ENCODE measurements at places on chromosomes 6 and 20.

GRCh38 chr20:46618316-46619100, 32.8 kb downstream of the SLC13A3 start:
- DNase-seq, result no peak

GRCh38 chr6:136061701-136062100, 188.4 kb downstream of the MTFR2 start:
- DNase-seq, result no peak

DNA sequence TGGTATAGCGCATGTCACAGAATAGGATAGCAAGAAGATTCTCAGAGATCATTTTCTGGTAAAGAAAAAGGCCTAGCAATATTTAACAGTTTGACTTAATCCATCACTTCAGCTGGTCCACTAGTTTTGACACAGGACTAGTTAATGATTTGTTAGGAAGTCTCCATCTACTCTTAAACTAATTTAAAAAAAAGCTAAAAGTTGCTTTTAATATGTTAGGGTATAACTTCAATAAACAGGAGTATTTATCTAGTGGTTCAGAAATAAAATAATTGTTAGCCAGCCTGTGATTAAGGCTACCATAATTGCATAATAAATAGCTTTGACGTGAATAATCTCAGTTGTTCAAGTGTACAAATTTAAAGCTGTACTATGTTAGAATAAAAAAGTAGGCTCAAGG, 195.6 kb downstream of the FUT9 start:
- DNase-seq, result no peak

DNA sequence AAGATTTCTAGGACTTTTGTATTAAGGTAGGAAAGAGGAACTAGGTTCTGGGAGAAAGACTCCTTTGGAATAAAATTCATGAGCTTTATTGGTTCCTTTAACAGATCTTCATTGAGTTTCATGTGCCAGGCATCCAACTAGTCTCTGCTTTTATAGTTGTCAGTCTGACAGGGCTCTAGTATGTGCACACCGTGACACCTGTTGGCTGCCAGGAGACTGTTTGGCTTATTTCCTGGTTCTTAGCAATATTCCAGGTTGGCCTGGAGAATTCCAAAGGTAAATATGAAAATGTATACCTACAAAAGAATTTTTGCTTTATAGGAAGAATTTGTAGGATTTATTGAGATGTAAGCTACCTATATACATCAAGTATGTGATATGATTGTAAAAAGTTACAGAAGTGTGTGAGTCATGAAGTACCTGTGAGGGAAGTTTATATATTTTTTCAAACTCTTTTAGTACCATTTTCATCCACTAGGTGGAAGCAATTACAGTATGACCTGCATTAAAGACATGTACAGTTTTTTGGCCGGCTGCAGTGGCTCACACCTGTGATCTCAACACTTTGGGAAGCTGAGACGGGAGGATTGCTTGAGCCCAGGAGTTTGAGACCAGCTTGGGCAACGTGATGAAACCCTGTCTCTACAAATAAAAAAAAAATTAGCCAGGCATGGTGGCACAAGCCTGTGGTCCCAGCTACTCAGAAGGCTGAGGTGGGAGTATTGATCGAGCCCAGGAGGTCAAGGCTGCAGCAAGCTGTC, 35.2 kb downstream of the NDUFAF5 start:
- DNase-seq, result no peak

DNA sequence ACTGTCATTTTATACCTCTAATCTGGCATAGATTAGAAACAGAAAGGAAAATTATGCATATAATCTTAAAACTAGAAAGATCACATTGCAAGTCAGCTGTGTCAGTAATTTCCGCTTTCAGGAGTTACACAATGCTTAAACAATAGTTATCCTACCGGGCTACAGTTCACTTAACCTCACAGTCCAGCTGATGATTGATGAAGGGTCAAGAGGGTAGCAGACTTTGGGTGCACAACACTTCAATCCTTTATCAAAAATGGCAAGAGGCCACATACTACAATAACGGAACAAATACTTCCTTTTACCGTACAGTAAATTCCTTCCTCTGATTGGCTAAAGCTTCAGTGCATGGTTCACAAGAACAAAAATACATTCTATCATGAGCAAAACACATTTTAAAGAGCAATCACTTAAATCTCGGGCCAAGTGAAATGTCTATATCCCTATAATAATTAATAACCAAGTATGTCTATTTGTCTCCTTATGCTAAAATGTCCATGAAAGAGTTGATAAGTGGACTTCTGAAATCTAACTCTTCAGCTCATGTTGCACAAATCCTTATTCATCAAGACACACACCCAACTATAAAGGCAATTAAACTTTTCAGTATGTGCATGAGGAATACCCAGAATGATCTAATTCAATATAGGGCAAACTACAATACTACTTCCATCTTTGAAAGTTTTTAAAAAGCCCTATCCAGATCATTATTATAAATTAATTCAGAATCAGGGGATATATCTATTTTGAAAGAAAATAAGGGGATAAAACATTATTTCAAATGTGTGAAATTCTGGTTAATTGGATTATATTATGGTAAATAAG, 76.8 kb downstream of the HIVEP2 start:
- no peak for DNase-seq

GRCh38 chr20:49794336-49795134, 18.1 kb upstream of the SLC9A8 start:
- no peak for DNase-seq

DNA sequence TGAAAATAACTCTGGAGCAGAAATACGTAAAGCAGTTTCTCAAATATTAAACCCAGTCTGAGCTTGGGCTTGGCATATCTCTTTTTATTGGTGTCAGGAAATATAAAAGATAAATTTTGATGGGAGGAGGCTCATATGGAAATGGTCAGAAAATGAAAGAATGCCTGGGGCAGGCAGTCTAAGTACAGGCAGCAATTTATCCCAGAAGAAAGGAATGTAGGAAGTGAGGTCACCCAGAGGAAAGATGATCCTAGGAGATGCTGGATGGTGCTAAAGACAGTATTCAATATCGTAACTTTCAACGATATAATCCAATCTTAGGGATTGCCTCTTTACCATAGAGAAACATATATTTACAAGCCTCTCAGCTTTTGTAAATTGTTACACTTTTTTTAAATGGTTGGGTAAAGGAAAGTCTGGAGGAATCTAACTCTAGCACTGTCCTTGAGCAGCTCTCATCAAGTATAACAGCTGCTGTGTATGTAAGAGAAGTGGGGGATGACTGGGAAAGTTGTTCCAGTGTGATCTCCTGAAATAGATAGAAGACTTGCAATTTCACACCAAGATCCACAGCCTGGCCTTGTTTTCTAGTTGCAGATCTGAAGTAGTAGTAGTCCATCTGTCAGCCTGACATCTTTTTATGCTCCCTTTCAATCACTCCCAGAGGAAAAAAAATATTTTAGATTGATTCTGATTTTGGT, 256.9 kb upstream of the SASH1 start:
- DNase-seq, result no peak

DNA sequence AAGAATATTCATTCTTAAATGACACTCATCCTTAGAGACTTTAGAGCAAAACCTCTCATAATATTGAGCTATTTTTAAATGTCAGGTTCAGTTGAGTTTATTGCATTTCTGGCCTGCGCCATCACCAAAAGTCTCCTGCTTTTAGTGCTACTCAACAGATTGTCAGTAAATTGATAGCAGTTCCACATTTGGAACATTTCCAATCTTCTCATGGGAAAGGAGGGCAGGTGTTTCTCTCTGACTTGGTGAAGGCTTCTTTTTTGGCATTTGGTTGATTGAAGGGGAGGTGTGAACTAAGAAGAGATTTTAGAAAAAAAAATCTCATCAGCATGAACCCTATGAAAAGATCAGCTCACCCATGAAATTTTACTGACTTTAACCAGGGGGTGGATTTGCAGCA, 125.9 kb upstream of the INSM1 start:
- DNase-seq, result no peak

DNA sequence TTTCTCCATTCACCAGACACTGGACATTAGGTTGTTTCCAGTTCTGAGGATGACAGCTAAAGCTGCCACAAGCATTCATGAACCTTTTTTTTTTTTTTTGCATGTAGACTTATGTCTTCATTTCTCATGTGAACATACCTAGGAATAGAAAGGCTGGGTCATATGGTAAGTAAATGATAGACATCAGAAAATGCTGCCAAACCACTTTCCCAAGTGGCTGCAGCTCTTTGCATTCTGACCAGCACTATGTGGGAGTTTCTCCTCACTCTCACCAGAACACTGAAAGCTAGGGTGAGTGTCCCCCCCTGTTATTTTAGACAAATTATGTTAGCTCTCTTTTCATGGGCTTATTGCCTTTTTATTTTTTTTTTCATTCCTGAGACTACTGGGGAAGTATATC, 197.5 kb downstream of the OTOR start:
- DNase-seq, result no peak

GRCh38 chr6:142380626-142381025, 78.8 kb downstream of the ADGRG6 start:
- no peak for DNase-seq

- DNase-seq, result no peak
These were observed 11.8 kb downstream of the DCBLD1 start for GRCh38 chr6:117494283-117494682.

DNA sequence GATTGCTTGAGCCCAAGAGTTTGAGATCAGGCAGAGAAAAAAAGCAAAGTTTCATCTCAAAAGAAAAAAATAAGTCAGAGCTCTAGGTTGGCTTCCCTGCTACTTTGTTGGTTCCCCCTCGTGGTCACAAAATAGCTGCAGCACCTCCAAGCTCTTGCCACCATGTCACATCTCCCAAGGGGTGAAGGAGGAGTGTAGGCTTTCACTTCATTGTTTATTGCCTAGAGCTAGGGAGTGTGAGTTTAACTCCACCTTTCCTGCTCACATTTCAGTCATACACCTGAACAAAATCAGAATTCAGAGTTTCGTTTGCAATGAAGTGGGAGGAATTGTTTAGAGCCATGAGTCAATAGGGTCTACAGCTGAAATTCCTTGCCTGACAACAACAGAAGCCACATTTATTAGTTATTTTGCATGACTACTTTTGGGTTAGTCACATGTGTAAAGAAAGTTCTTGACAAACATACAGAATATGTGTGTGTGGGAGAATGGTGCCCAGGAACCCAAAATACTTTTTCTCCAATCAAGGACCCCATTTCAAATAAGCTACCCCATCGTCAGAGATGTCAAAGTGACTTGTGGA, 56.2 kb upstream of the UFL1 start:
- DNase-seq, result no peak

DNA sequence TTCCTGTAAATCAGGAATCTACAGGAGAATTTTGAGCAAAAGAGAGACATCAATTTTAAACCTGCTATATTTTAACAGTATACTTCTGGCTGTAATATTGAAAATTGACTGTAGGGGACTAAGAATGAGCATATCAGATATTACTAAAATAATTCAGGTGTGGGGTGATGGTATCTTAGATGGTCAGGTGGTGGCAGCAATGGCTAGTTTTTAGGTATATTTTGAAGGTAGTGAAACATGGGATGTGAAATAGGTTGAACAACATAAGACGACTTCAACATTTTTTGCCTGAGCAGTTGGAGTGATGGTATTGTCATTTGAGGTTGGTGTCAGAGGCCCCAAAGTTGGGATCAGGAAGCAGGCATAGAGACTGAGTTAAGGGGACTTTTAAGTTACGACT, 32.1 kb downstream of the FAM83B start:
- DNase-seq, result no peak

GRCh38 chr6:63637865-63638445, 2.4 kb downstream of the PHF3 start:
- no peak for DNase-seq

DNA sequence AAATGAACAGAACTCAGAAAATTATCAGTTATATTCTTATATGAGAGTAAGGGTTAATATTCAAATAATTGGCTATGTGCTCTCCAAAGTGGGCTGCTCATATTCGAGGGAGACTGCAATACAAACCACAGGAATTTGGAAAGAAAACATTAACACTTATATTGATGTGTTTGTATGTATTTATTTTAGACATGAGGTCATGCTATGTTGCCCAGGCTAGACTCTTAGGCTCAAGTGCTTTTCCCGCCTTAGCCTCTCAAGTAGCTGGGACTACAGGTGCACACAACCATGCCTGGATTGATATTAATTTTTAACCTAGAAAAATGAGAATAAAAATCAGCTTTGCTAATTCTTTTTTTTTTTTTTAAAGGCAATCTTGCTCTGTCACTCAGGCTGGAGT, 35.0 kb downstream of the BTBD9 start:
- DNase-seq, result no peak

GRCh38 chr6:136034422-136034821, 182.9 kb downstream of the PDE7B start:
- no peak for DNase-seq

GRCh38 chr6:56691286-56691595, 48.6 kb upstream of the DST start:
- no peak for DNase-seq

DNA sequence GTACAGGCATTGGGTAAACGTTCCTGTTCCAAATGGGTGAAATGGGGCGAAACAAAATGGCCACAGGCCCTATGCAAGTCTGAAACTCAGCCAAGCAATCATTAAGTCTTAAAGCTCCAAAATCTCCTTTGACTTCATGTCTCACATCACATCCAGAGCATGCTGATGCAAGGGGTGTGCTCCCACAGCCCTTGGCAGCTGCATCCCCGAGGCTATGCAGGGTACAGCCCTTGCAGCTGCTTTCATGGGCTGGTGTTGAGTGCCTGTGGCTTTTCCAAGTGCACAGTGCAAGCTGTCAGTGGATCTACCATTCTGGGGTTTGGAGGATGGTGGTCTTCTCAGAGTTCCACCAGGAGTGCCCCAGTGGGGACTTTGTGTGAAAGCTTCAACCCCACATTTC, 270.0 kb upstream of the CDYL start:
- no peak for DNase-seq

GRCh38 chr6:89970072-89970471, 75.8 kb downstream of the GJA10 start:
- DNase-seq, result no peak

DNA sequence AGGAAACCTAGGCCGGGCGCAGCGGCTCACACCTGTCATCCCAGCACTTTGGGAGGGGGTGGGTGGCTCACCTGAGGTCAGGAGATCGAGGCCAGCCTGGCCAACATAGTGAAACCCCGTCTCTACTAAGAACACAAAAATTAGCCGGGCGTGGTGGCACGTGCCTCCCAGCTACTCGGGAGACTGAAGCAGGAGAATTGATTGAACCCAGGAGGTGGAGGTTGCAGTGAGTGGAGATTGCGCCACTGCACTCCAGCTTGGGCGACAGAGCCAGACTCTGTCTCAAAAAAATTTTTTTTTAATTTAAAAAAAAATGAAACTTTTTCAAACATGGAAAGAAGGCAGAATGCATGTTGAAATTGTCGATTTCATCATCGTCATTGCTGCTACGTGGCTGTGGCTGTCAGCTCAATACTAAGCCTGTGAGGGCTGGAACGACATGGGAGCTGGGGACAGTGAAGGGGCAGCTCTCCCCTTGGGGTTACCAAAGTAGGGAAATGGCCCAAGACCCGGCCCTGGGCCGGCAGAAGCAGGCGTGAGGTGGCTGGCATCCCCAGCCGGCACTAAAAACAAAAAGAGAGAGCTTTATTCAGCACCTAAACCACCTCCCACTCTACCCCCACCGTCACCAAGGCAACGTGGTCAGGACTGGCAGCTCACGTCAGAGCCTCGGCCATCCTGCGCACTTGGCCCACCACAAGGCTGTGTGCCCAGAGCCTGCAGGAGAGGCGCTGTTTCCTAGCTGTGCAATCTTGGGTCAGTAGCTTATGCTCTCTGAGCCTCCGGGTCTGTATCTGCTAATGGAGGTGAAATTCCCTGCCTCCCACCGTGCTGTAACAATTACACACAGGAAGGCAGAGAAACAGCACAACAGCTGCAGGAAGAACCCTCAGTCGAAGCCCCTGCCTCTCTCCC, 30.8 kb downstream of the AGPAT4 start:
- DNase-seq, result no peak

GRCh38 chr20:60137657-60138245, 179.5 kb downstream of the CDH26 start:
- no peak for DNase-seq

Data from cortex of kidney (tissue), 1 donor.